ENCODE measurements at places on chromosomes 3 and 15. TPM values are rescaled to one million over a fixed set of nuclear protein-coding genes. Genes with fewer than 3 reads are reported as not detected.

Gene ATP13A5
- not detected for total RNA-seq

- no peak for DNase-seq
- H3K27ac ChIP-seq, result peak overlapping the region; percentile 39
- no peaks in the 10 kb centered on the region for H3K36me3 ChIP-seq
- H3K4me3 ChIP-seq, result no peak overlapping the region
- no peaks in the 10 kb centered on the region for H3K27me3 ChIP-seq
Observed at GRCh38 chr3:170233530-170233929, 11.3 kb downstream of the PRKCI start.

Gene PLA2G4D
- 2.1 TPM for total RNA-seq

Gene SNX22
- 12.2 TPM for total RNA-seq

Gene P4HTM
- 56.0 TPM for total RNA-seq

Gene DNAJA4
- 43.7 TPM for total RNA-seq

DNA sequence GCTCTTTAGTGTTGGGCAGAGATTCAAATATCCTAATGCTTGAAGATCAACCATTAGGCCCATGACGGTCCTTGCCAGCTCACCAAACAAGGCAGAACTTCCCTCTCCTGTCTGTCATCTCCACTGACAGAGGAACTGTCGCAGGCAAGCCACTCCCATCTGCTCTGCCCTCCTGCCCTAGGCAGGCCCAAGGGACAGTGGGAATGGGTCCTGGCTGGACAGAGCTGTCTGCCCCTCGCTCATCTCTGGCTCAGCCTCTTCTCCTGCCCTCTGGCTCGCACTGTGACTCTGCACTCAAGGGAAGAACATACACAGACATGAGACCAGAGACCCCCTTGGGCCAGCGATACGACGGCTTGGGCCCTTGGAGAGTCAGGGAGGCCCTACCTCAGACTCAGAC lies 7.6 kb upstream of the MUSTN1 start:
- no peaks in the 10 kb centered on the region for H3K27me3 ChIP-seq
- H3K4me3 ChIP-seq, result no peak overlapping the region
- no peak for DNase-seq

DNA sequence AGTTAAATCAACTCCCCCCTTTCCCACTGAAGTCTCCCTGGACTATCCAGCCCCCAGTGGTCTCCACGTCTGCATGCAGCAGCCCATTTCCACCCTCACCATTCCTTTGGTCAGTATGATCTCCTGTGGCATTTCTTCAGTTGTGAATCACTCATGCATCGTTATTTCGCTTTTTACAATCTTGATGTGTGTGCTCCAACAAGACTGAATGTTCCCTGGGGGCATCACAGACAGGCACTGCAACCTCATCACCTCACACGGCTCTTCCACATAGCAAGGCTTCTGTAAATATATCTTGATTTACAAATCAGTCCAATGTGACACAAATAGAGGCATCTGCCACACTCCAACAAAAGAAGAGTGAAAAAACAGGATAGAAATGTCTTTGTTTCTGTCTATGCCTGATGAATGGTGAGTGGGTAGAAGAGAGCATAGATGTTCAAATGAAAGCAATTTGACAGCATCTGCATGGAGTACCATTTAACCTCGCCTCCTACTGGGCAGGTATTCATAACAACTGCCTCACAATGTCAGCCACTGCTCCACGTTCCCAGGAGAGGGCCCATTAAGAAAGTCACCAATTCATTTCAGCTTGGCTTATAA lies 5.2 kb downstream of the HEG1 start:
- no peak overlapping the region for H3K27ac ChIP-seq
- DNase-seq, result no peak
- no peaks in the 10 kb centered on the region for H3K36me3 ChIP-seq
- H3K4me3 ChIP-seq, result no peak overlapping the region

GRCh38 chr3:192332386-192333291 lies 394.7 kb downstream of the FGF12 start:
- no peaks in the 10 kb centered on the region for H3K27me3 ChIP-seq
- no peak overlapping the region for H3K27ac ChIP-seq
- no peaks in the 10 kb centered on the region for H3K36me3 ChIP-seq
- H3K4me1 ChIP-seq, result no peaks in the 10 kb centered on the region
- DNase-seq, result no peak

Gene MRPL3
- 90.8 TPM for total RNA-seq

Gene CCR5
- total RNA-seq, result 0.55 TPM

Gene GNAT1
- not detected for total RNA-seq

Gene TSEN2
- total RNA-seq, result 14.9 TPM

GRCh38 chr15:94238539-94239118 lies 7.3 kb downstream of the MCTP2 start:
- no peaks in the 10 kb centered on the region for H3K4me1 ChIP-seq
- H3K27ac ChIP-seq, result no peak overlapping the region
- no peak for DNase-seq
- H3K36me3 ChIP-seq, result no peaks in the 10 kb centered on the region
- H3K4me3 ChIP-seq, result no peak overlapping the region

DNA sequence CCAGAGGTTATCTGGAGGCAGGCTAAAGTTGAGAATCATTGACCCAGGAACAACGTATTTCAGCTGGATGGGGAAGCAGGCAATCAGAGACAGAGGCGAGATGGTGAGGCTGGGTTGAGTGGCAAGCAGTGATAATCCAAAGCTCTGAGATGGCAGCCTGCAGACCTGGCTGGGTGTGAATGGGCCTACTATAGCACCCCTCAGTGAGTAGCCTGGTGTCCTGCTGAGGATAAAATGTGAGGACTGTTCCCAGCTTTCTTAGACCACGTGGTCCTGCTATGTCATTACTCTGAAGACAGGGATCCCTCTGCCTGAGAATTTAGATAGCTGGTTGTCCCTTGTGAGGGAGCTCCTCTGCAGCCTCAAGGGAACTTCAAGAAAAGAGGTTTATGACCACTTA lies 141.5 kb downstream of the ARPP21 start:
- H3K4me3 ChIP-seq, result no peak overlapping the region
- H3K27ac ChIP-seq, result no peak overlapping the region
- no peaks in the 10 kb centered on the region for H3K36me3 ChIP-seq
- H3K4me1 ChIP-seq, result no peaks in the 10 kb centered on the region

- H3K36me3 ChIP-seq, result no peaks in the 10 kb centered on the region
- H3K27me3 ChIP-seq, result no peaks in the 10 kb centered on the region
- no peak for DNase-seq
- no peaks in the 10 kb centered on the region for H3K4me1 ChIP-seq
- no peak overlapping the region for H3K27ac ChIP-seq
- H3K4me3 ChIP-seq, result no peak overlapping the region
Observed at GRCh38 chr15:25641762-25642161, 202.9 kb upstream of the UBE3A start.

GRCh38 chr3:98754483-98754882 lies 8.7 kb upstream of the ST3GAL6 start:
- H3K36me3 ChIP-seq, result no peaks in the 10 kb centered on the region
- H3K27ac ChIP-seq, result no peak overlapping the region
- H3K4me3 ChIP-seq, result no peak overlapping the region
- DNase-seq, result no peak
- H3K27me3 ChIP-seq, result no peaks in the 10 kb centered on the region

Gene IL16
- 9.9 TPM for total RNA-seq

DNA sequence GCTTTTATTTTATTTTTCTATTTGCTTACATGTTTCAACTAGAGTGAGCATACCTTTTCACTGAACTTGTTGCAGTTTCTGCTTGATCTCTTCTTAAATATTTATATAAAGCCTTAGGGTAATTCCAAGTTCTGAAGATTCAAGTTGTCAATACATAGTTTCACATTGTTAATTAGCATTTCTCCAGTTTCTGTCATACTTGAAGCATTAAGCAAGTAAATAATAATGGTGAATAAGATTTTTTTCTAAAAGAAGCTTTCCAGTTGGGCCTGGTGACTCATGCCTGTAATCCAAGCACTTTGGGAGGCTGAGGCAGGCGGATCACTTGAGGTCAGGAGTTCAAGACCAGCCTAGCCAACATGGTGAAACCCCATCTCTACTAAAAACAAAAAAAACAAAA lies 53.9 kb downstream of the CALML4 start:
- H3K4me3 ChIP-seq, result no peak overlapping the region
- no peak for DNase-seq
- H3K27me3 ChIP-seq, result no peaks in the 10 kb centered on the region
- H3K27ac ChIP-seq, result no peak overlapping the region

- H3K27ac ChIP-seq, result no peak overlapping the region
- H3K4me1 ChIP-seq, result no peaks in the 10 kb centered on the region
- no peaks in the 10 kb centered on the region for H3K27me3 ChIP-seq
- H3K36me3 ChIP-seq, result no peaks in the 10 kb centered on the region
- no peak for DNase-seq
Observed at GRCh38 chr15:33664947-33665346, 303.4 kb upstream of the CHRM5 start.

Gene DZIP1L
- 10.2 TPM for total RNA-seq

Gene ERICH6
- total RNA-seq, result 0.09 TPM

DNA sequence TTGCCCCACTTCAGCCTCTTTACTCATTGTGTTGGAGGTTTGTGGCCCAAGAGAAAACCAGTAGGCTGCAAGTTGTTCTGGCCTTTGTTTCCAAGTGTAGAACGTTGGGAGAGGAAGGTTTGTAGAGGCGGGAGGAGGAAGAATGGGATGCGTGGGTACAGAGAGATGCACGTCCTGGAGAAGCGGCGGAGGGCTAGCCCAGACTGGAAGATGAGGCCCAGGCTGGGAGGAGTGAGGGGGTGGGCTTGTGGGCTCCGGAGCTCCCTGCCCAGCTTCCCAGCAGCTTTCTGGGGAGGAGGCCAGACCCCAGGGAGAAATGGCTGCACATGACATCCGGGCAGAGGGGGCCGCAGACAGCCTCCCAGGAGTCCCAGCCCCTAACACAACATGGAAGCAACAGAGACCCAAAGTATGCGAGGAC lies 5.3 kb downstream of the PLA2G4F start:
- H3K4me1 ChIP-seq, result peaks cover 26% of the 10 kb centered on the region
- H3K4me3 ChIP-seq, result no peak overlapping the region
- no peaks in the 10 kb centered on the region for H3K27me3 ChIP-seq
- no peak for DNase-seq
- no peaks in the 10 kb centered on the region for H3K36me3 ChIP-seq
- H3K27ac ChIP-seq, result no peak overlapping the region

DNA sequence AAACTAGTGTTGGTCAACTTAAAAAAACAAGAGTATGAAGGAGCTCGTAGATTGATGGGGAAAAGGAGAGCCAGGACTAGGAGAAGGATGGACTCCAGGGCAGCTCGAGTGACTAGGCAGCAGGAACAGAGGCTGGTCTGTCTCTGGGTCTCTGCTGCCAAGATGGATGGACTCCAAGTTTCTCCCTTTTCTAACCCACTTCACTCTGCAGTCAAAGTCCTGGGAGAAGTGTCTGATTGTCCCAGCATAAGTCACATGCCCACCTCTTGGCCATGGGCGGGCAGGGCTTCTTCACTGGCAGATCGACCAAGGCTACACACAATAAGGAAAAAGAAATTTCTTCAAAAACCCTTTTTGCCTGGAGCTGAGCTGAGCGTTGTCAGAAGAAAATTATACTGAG lies 9.2 kb upstream of the EPB42 start:
- no peak overlapping the region for H3K4me3 ChIP-seq
- no peaks in the 10 kb centered on the region for H3K27me3 ChIP-seq
- H3K4me1 ChIP-seq, result no peaks in the 10 kb centered on the region
- no peak for DNase-seq

- H3K36me3 ChIP-seq, result no peaks in the 10 kb centered on the region
- no peaks in the 10 kb centered on the region for H3K4me1 ChIP-seq
- H3K4me3 ChIP-seq, result no peak overlapping the region
- H3K27me3 ChIP-seq, result no peaks in the 10 kb centered on the region
Observed at GRCh38 chr3:39021029-39021428, 30.7 kb downstream of the SCN11A start.

Gene RFT1
- 10.3 TPM for total RNA-seq

DNA sequence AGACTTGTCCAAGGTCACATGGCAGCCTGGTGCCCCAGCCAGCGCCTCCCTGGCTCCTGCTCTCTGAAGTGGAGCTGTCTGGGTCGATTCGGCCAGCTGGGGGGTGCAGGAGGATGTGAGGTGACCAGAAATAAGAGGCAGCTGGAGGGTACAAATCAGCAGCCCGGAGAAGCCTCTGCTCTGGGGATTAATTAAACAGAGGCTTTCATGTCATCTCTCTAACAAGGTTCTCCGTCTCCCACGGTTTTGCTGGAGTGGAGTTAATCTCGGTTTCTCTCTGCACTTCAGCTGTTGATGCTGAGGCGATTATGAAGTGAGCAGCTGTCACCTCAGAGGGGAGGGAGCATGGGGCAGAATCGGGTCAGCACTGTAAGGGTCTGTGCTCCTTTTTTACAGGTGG lies 236.8 kb downstream of the TLE3 start:
- no peaks in the 10 kb centered on the region for H3K4me1 ChIP-seq
- DNase-seq, result no peak
- H3K27me3 ChIP-seq, result peaks cover 2% of the 10 kb centered on the region
- no peak overlapping the region for H3K4me3 ChIP-seq
- no peaks in the 10 kb centered on the region for H3K36me3 ChIP-seq
- H3K27ac ChIP-seq, result no peak overlapping the region

Gene MAP1A
- 6.2 TPM for total RNA-seq

DNA sequence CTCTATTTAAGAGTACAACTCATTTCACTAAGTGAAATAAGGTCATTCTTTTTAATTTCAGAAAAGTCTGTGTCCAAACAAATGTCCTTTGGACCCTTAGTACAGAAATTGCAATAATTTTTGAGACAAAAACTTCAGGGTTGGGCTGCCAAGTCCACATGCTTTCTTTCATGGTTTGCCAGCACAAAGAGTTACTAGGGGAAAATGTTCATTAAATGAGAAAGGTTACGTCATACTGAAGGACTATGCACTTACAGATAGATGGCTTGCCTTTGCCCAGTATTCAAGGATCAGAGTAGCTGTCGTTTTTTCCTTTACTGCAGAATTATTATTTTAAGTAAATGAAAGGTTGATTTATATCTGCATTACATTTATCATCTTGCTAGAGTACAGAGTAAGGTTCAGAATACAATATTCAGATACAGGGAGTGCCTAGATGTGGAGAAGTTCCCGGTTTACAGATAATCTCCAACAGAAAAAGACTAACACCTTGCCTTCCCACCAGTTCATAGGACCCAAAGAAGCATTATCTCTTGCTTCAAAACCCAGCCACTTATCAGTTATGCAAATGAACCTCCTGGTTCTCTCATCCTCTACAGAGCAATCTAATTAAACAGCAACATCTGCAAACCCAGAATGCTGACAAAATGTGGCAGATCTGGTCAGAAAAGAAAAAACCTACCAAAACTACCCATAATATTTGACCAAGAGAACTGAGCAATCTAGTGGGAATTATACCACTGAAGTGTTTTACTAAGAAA lies 179.3 kb downstream of the FRMD5 start:
- H3K27me3 ChIP-seq, result no peaks in the 10 kb centered on the region
- H3K4me1 ChIP-seq, result no peaks in the 10 kb centered on the region
- no peaks in the 10 kb centered on the region for H3K36me3 ChIP-seq
- DNase-seq, result no peak

Gene CHRNA7
- total RNA-seq, result 3.7 TPM

Gene DLEC1
- 0.32 TPM for total RNA-seq

Gene CCDC191
- total RNA-seq, result 8.1 TPM

Gene HDAC11
- total RNA-seq, result 19.4 TPM

Gene CLASP2
- total RNA-seq, result 34.5 TPM

- H3K4me3 ChIP-seq, result no peak overlapping the region
- H3K27ac ChIP-seq, result no peak overlapping the region
- no peaks in the 10 kb centered on the region for H3K27me3 ChIP-seq
- no peak for DNase-seq
- no peaks in the 10 kb centered on the region for H3K36me3 ChIP-seq
Observed at GRCh38 chr3:133540896-133541674, 32.4 kb upstream of the CDV3 start.

- H3K27me3 ChIP-seq, result no peaks in the 10 kb centered on the region
- no peak overlapping the region for H3K4me3 ChIP-seq
- no peak for DNase-seq
- H3K36me3 ChIP-seq, result no peaks in the 10 kb centered on the region
- no peaks in the 10 kb centered on the region for H3K4me1 ChIP-seq
Observed at GRCh38 chr15:77416954-77417353, 3.0 kb downstream of the PEAK1 start.

GRCh38 chr3:55364421-55364820 lies 122.7 kb downstream of the WNT5A start:
- H3K4me1 ChIP-seq, result no peaks in the 10 kb centered on the region
- no peaks in the 10 kb centered on the region for H3K36me3 ChIP-seq
